ENCODE measurements at places on chromosomes 5 and 9.

DNA sequence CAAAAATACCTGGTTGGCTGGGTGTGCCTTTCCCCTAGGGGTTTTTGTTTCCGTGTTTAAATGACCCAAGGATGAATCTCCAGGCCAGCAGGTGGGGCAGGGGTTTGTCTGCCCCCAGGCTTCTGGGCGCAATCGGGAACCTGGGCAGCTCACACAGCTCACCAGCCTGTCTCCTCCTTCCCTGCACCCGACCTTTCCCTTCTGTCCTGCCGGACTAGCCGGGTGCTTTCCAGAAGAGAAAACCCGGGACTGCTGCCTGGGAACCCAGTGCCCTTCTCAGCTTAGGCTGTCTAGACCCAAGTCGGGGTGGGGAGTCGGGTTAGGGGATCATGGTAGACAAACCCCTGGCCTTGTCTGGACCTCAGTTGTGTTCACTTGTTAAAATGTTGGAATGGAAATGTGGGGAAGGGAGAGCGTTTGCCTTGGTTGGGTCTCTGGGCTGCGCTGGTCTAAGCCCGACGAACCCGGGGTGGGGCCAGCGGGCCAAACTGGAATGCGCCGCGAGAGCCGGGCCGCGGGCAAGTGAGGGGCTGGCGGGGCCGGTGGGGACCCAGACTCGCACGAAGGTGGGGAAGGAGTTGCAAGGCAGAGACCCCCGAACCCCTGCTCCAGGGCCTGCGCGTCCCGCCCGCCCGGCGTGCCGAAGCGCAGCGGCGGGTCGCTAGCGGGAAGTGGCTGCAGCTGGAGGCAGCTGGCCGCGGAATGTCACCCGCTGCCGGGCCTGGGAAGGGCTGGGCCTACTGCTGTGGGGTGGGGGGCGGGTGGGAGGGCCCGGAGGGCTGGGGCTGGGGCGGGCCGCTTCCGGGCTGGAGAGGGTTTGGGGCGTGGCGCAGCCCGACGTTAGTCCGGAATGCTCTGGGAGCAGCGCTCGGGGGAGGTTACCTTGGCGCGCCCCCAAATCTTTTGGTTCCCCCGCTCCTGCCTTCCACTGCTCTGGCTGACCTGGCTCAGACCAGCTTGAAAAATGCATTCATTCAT lies 84.6 kb downstream of the DAB2IP start:
- DNase-seq, result no peak

DNA sequence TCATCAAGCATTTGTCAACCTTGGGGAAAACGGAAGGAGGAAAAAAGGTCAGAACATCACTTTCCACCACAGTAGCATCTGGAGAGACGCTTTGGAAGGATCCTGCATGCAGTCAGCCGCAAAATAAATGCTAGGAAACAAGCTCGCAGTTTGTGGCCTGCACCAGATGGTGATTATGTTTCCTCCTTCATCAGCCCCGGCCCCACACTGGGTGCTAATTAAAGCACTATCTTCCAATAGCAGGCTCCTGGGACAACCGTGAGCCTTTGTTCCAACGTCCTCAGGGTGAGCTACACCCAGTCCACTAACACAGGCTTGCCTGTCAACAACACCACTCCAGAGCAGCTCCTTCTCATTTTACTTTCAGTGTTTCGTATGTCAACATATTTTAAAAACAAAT lies 64.0 kb downstream of the RNF130 start:
- no peak for DNase-seq

DNA sequence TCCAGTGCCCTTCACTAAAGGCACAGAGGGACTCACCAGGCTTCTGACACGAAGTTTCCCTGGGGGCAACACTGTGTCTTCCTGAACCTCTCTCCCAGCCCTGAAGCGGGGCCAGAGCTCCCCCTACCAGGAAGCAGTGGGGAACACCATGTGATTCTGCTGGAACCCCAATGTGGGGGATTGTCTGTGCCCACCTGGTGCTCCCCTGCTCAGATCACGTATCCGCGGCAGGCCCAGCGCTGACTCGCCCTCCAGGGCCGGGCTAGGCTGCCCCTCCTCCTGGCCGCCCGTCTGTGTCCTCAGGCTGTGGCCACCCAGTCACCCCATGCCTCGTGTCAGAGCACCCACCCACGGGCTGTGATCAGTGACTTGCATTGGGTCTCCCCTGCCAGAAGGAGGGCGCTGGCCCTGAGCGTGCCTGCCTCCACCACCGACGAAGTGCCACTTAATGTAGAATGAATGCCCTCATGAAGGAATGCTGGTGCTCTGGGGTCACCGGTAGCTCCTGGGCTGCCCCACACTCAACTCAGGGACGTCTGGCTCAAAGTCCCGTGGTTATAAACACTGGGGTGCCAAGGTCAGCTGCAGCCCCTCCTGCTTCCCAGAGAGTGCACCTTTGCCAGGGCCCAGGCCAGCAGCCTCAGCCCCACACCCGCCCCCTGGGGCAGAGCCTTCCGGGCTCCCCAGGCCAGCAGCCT lies 22.1 kb downstream of the SARDH start:
- DNase-seq, result no peak

DNA sequence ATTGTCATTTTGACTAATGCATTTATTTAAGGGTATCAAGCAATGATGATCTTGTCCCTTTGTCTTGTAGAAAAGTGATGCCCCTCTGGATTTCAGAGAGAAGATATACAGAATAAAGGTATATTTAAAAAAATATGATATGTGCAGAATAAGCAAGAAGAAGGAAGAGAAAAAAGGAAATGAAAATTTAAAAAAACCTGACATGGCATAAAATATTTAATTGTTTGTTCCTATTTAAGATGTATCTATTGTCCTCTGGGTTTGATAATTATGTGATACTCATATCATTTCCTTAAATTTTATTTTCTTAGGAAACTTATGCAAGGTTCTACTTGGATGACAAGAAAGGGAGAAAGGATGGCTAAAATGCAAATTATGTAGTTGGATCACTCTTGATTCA lies 983.7 kb upstream of the CDH6 start:
- no peak for DNase-seq

GRCh38 chr5:107361945-107362344 lies 308.8 kb downstream of the EFNA5 start:
- no peak for DNase-seq
